Stimulated activated CD8-positive, alpha-beta memory T cell treated with anti-CD3 and anti-CD28 coated beads, Interleukin-15, amount 100 ng/mL, for 48 hours (primary cell): ENCODE measurements at places on chromosomes 11 and 22.

GRCh38 chr11:28773606-28774005 is 665.4 kb downstream of the METTL15 start:
- no peak for DNase-seq

- DNase-seq, result no peak
These were observed 6.9 kb downstream of the MAPK1 start for GRCh38 chr22:21860491-21861039.

- DNase-seq, result no peak
These were observed 14.9 kb downstream of the HEPHL1 start for GRCh38 chr11:94036096-94036495.

GRCh38 chr11:3213659-3214419 is 4.8 kb downstream of the MRGPRG start:
- DNase-seq, result no peak

- DNase-seq, result no peak
These were observed 27.3 kb downstream of the BCL2L13 start for GRCh38 chr22:17665854-17666253.

DNA sequence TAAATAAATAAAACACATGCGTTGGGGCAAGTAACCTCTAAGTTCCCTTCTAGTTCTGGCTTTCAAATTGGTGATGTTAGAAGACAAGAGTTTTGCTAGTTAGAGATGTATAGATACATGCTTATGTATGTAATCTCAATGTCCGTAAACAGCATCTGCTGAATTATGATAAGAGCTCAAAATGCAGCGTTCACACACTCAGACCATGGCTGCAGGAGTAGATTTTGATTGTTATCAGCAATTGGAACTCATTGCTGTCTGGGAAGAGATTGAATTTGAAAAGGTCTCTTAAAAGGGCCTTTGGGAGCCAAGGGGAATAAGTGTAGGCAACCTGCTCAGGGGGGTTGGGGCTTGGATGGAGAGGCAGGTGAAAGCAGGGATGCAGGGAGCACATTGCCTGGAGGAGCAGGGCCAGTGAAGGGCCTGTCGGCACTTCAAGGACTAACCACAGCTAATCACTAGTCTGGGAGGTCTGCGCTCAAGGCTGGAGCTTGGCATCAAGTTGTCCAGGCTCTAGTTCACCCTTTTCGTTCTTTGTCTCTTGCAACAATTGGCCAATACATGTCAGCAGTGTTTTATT is 2.7 kb upstream of the RAG1 start:
- no peak for DNase-seq

DNA sequence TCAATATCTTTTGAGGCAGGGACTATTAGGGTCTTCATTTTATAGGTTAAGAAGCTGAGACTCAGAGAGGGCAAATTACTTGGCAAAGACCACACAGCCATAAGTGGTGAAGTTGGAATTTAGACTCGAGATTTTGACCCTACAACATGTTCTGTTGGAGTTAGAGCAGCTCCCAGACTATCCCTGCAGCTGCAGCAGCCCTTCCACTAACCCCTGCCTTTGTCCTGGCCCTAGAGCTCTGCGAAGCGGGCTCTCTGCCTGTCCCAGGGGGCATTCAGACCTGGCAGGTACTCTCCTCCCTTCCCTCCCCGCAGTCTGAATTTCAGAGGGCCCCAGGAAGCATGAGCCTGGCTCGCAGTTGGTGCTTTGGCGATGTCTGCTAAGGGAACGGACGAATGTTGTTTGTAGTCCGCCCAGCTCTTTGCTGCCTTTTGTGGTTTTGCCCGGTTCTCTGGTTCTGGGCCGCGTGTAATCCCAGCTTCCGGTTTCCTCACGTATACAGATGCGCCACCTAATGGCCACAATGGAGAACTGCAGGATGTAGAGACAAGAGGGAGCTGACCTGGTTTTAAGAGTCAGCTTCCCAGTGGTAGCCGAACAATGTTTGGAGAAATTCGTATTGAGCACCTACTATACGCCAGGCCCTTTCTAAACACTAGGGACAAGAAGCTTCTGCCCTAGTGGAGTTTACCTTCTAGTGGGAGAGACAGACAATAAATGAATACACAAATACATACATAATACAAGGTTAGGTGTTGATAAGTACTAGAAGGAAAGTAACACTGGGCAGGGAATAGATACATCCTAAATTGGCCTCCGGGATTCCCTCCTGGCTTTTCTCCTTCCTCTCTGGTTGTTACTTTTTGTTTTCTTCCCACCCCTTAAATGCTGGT is 125.2 kb downstream of the ST3GAL4 start:
- peak; percentile 43 for DNase-seq

GRCh38 chr22:49900441-49901230 is 17.6 kb downstream of the ALG12 start:
- no peak for DNase-seq

DNA sequence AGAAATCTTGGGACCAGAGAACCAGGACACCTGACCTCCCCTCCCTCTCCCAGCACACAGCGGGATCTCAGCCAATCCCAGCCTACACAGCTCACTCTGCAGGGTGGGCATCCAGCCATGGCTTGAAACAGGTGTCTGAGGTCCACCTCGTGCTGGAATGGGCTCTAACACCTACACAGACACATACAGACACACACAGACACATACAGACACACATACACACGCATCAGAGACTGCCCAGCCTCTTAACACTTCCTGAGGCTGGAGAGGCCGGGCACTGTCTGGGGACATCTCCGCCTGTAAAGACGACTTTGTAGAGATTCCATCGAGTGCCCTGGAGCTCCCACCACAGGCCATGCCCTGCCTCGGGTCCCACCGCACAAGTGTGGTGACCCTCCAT is 36.7 kb downstream of the CAPN1 start:
- no peak for DNase-seq

GRCh38 chr22:35316751-35317150 is 17.1 kb downstream of the TOM1 start:
- DNase-seq, result no peak

GRCh38 chr11:46118702-46119351 is 2.4 kb downstream of the PHF21A start:
- DNase-seq, result no peak

- no peak for DNase-seq
These were observed 26.3 kb downstream of the C11orf96 start for GRCh38 chr11:43968719-43969118.

GRCh38 chr22:39251762-39252460 is 7.1 kb upstream of the PDGFB start:
- no peak for DNase-seq

DNA sequence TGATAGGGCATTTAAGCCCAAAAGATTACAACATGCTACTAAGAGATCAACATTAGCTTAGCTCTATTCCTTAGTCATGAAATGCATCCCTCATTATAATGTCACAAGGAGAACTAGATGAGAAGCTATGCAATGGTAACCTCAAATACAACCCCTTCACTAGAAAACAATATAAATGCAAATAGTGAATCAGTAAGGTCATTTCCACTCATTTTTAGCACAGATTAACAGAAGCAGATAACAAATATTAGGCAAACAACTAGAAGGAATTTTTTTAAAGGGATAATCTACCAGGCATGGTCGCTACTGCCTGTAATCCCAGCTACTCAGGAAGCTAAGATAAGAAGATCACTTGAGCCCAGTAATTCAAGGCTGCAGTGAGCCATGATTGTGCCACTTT is 28.2 kb downstream of the SIK3 start:
- DNase-seq, result no peak

DNA sequence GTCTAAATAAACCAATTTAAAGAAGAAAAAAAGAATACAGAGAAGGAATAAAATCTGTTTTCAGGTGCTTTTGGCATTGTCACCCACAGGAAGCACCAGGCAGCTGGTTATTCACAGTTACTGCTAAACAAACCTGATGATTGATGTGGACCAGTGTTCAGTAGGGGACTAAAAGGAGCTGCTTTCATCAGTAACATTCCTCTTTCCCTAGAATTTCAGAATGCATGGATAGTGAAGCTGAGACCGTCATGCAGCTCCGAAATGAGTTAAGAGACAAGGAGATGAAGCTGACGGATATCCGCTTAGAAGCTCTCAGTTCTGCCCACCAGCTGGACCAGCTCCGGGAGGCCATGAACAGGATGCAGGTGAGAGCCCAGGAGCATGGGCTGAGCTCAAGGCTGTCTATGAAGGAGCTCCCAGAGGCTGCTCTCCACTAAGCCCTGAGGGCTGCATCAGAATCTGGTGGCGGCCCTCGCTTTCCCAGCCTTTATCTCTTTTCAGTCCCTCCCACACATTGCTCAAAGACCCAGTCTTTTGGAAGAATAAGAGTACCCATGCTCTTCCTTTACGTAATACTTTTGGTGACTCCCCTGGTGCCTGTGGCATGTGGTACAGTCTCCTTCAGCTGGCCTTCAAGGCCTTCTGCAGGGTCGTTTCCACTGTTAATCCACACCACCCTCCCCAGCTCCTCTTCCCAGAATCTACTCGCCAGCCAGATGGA is 69.5 kb downstream of the DBX1 start:
- no peak for DNase-seq

DNA sequence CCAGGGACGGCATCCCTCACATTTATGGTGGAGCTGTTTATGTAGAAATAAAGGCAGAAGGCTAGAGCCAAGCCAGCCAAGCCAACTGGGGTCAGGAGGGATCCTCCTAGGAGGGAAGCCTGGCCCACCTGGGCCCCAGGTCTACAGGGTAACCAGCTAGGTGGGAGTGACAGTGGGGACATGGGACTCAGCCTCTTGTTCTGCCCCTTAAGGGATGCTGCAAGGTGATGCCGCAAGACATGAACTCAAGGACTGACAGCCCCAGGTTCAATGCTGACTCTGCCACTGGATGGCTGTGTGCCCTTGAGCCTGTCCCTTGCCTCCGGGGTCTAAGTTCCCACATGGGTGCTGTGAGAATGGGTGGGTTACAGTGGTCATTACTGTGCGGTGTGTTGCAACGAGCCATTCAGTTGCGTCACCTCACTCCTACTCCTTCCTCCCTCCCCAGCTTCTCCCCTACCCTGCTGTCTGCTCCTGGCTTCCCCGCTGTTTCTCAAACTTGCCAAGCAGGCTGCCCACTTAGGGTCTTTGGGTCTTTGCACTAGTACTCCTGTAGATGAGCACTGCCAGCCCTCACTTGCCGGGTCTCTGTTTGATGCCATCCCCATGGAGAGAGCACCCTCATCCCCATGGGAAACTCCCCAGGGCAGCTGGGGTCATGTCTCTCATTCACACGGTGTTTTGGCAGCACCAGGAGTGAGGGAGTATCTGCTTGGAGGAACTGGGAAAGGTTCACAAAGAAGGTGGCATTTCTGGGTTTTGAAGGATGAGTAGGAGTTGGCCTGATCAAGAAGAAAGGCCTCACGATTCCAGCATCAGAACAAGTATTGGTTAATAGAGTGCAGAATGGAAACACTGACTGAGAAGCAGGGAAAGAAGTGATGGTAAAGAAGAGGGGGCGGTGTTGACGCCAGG is 43.0 kb upstream of the RTL6 start:
- DNase-seq, result no peak

- DNase-seq, result no peak
These were observed 1121.8 kb upstream of the TENM4 start for GRCh38 chr11:80562523-80563125.

- DNase-seq, result no peak
These were observed 267.6 kb upstream of the TENM4 start for GRCh38 chr11:79708319-79708932.

DNA sequence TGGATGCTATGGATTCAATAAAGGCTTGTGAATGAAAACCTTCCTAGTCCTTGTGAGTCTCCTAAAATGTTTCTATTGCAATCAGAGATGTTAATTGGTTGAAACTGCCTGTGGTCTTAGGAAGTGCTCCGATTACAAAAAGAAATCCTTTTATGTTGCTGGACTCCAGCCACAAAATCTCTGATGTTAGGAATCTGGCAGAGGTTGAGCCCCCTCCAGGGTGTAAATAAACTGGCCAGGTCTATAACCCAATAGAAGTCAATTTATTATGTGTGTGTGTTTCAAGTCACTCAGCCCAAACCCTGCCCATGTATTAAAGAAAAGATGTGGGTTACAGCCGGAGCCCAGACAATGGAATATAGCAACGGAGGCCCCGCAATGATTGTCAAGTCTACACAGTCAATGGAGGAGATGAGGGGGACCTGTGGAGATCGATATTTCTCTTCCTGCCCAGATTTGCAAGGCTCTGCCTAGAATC is 218.1 kb upstream of the SORL1-AS1 start:
- DNase-seq, result no peak

DNA sequence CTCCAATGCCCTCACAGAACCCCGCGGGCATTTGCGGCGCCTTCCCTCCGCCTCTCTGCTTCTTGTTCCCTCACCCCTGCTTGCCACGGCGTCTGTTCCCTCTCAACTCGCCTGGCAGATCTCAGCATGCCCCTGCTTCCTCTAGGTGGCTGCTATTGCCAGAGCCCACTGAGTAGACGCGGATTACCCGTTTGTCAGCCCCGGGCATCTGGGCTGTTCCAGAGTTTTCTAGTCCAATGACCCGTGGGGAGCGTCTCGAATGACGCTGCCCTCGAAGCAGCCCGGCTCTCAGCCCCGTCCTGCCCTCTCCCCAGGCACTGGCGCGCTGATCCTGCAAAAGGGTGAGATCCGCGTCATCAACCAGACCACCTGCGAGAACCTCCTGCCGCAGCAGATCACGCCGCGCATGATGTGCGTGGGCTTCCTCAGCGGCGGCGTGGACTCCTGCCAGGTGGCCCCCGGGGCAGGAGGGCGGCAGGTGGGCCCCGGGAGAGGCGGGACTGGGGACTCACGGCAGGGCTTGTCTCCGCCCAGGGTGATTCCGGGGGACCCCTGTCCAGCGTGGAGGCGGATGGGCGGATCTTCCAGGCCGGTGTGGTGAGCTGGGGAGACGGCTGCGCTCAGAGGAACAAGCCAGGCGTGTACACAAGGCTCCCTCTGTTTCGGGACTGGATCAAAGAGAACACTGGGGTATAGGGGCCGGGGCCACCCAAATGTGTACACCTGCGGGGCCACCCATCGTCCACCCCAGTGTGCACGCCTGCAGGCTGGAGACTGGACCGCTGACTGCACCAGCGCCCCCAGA is 49.7 kb downstream of the ST14 start:
- no peak for DNase-seq

- no peak for DNase-seq
These were observed 76.8 kb upstream of the ADORA2A start for GRCh38 chr22:24350627-24351026.

GRCh38 chr22:48228468-48228867 is 1466.0 kb downstream of the TBC1D22A start:
- no peak for DNase-seq

GRCh38 chr11:104614117-104614680 is 284.1 kb downstream of the CASP12 start:
- DNase-seq, result no peak
